ENCODE measurements at places on chromosomes 16 and 17.

DNA sequence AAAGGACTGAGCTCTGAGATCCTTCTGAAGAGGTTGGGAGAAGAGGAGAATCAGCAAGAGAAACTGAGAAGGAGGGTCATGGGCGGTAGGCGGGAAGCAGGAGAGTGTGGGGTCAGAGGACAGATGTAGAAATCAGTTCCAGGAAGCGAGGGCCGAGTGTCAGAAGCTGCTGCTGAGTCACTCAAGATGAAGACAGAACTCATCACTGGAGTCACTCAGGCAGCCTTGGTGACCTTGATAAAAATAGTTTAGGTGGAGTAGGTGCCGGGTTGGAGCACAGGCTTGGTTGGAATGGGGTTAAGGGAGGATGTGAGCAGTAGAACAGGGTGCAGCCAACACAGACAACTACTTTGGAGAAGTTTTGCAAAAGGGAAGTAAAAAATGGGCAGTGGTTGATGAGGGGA lies 6.1 kb upstream of the ITGAM start:
- no peak for DNase-seq

DNA sequence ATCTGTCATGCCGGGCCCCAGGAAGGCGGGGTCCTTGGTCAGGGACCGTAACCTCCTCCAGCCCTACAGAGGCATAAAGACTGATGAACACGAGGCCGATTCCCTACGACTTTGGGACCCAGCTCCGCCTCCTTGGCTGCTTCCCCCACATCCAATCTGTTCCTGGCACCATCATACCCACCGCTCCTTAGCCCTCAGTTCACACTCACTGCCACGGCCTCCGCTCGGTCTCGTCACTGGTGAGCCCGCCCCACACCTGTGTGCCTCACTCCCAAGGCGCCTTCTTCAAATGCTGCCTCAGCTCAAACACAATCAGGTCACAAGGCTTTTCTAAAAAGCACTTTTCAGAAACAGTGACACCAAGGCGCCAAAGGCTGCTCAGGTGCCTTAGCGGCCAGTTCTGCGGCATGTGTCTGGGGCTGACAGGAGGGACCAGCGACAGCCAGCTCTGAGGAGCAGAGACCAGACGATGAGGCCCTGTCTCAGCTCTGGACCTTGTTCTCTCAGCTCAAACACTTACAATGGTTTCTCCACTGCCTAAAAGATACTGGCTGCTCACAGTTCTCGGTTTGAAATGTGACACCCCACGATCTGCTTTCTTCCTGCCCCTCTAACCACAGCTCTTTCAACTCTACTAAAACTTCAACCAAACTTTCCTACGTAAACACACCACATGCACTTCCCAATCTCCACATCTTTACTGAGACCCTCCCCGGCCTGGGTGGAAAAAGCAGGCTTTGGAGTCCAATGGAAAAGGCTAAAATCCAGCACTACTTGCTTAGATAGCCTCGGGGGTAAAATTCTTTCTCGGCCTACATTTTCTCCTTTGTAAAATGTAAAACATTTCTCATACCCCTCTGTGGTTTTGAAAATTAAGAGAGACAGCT lies 33.2 kb downstream of the CYB5D2 start:
- no peak for DNase-seq

GRCh38 chr17:78599419-78599818 lies 22.2 kb upstream of the DNAH17 start:
- no peak for DNase-seq

GRCh38 chr16:65213866-65214595 lies 92.2 kb upstream of the CDH11 start:
- no peak for DNase-seq

DNA sequence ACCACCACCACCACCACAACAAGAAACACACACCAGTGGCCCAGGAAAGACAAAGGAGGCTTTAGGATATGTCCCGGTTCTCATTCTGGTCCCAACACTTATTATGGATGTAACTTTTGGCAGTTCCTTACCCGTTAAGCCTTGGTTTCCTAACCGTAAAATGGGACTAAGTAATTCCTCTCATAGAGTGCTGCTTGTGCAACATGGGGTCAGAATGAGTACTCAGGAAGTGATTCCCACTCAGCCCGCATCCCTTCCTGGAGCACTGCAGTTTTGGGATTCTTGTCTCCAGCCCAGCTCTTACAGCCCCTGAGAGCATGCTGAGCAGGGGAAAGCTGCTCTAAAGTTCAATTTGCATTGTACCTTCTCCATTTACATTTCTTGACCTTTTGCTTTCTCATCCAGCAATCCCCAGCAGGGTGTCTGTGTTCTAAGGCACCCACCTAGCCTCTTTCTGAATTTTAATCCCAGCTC lies 262.6 kb downstream of the PRKCA start:
- no peak for DNase-seq

- no peak for DNase-seq
These were observed 4.5 kb downstream of the MAF start for GRCh38 chr16:79595931-79596450.

DNA sequence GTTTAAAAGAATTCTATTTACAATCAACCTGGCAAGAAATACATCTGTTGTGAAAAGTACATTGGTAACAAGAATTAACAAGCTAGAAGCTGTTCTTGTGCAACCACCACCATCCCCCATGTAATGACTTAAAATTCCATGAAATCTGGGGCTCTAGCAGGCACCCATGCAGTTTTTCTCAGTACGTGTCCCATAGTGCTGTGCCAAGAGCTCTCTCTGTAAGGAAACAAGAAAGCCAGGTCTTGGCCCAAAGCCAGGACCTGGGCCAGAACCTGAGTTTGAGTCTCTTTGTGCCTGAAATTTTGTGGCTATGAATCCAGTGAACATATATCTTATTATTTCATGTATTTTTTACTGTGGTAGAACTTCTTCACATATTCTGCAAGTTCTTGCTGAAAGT lies 46.6 kb downstream of the NUP93 start:
- no peak for DNase-seq

DNA sequence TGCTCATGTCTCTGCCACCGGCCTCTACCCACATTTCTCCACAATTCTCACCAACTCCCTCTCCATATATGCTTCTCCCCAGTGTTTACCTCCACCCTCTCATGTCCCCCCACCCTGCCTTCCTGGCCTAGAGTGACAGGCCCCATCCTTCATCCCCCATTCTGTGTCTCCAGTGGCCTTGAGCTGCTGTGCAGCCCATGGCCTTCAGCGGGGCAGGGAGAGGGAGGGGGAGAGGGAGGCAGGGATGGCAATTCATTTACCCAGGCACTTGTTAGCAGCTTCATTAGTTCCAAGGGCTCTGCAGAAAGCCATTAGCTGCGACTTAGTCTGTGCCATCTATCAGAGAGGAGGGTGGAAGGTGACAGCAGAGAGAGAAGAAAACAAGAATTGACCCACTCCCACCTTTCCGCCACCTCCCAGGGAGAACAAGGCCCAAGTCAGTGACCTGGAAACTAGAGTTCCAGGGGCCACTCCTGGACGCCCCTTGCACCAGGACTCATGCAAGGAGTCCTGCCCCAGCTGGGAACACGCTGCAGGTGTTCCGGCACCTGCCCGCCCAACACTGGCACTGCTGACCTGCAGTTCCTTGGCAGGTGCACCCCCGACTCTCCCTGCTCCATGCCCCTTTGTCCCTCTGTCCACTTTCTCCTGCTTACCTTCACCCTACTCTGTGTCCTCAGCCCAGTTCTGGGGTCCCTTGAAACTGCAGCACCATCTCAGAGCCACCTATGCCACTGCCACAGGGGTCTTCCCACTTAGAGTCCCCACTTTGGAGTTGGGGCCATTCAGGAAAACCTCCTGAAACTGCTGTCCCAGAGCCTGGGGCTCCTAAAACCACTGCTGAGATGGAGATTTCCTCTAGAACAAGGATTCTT lies 23.5 kb upstream of the PYY start:
- DNase-seq = no peak

GRCh38 chr17:49223517-49224197 lies 6.9 kb downstream of the PHOSPHO1 start:
- no peak for DNase-seq

All from left renal pelvis (tissue), 4 donors.